ENCODE measurements at places on chromosomes 13 and 19.

GRCh38 chr13:77820431-77821149, 98.0 kb downstream of the EDNRB start:
- no peak for DNase-seq

GRCh38 chr13:38417727-38418126, 68.1 kb downstream of the UFM1 start:
- DNase-seq, result no peak

GRCh38 chr19:44947041-44947581, 1.3 kb downstream of the APOC2 start:
- no peak for DNase-seq

DNA sequence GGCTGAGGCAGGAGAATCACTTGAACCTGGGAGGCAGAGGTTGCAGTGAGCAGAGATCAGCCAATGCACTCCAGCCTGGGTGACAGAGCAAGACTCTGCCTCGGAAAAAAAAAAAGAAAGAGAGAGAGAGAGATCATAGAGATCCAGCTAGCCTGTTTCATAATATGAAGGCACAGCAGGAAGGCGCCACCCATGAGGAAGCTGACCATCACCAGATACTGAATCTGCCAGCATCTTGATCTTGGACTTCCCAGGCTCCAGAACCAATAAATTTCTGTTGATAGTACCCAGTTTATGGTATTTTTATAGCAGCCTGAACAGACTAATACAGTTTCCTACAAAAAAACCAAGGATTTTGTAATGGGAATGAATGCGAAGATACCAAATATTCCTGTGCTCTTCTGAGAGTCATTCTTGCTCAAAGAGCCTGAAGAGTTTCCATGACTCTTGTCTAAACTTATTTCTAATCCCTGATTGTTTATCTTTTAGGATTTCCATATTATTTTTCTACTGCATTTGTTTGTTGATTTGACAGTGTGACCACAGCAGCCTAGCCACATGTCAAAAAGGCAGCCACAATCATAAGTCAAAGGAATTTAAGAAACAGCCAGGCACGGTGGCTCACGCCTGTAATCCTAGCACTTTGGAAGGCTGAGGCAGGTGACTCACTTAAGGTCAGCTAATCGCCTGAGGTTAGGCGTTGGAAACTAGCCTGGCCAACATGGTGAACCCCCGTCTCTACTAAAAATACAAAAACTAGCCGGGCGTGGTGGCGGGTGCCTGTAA, 37.7 kb upstream of the PDCD5 start:
- no peak for DNase-seq

DNA sequence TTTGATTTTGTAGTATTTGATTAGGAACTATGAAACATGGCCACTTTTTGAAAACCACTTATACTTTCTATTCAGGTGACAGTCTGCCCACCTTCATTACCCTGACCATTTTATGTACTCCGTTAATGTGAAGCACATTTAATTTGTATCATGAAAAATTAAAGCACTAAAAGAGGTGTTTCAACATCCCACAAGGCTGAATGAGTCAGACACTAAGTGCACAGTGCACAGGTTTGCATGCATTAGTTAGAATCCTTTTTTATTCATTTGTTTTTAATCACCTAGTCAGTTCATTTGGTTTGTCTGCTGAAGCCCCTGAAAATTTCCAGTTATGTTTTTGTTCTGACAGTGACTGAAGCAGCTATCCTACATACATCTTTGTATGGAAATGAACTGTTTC, 271.0 kb downstream of the SLITRK5 start:
- DNase-seq, result no peak

DNA sequence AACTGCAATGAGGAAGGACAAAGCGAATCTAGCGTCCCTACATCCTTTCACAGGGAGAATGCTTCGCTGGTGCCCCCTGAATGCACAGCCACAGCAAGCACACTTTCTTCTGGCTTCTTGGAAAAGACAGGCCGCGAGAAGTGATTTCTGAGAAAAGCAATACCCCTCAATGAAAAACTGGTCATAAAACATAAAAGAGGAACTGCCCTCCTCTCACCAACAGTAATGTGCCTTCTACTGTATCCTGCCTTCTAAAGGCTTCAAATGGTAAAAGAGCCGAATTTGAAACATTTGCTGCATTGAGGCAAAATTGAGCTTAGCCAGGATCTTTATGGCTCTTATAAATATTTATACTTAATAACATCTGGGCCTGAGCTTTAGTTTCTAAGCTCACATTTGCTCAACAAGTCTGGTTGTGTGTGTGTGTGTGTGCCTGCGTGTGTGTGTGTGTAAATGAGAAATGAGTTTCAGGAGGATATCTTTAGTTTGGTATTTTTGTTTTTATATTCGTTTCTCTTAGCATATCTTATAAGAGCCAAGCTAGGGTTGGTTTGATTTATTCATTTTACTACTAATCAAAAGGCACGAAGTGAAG, 246.1 kb upstream of the MAB21L1 start:
- no peak for DNase-seq

DNA sequence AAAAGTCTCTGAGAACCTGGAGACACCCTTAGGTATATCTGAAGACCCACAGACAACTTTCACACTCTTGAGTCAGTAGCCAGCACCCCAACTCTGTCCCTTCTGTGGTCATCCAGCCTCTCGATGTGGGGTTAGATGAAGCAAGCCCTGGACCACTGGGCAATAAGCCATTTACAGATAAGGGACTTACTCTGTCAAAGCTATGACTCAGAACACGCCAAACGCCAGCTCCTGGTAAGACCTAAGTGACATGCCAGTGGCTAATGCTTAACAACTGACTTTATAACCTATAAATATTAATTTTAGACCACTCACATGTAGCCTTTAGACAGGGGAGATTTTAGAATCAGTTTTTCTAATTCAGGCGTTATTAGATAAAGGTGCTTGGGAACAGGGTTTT, 85.7 kb downstream of the SHISA2 start:
- DNase-seq, result no peak

GRCh38 chr13:54511366-54511765, 1482.8 kb downstream of the OLFM4 start:
- DNase-seq, result no peak

GRCh38 chr13:110323172-110323891, 16.2 kb downstream of the COL4A2 start:
- no peak for DNase-seq

- no peak for DNase-seq
These were observed 37.7 kb downstream of the MAP4K1 start for GRCh38 chr19:38580080-38580479.

DNA sequence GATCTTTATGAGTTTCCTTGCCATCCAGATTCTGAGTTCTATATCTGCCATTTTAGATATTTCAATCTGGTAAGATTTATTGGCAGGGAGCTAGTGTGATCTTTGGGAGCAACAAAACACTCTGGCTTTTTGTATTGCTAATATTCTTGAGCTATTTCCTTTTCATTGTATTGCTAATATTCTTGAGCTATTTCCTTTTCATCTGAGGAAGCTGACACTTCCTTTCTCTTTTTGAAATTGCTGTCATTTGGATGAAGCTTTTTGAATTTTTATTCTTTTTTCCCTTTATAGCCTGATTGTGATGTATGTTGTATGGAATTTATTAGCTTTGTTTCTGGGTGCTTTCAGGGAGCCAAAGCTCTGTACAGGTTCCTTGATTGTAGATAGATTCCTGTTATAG, 873.5 kb upstream of the ATXN8OS start:
- DNase-seq, result no peak

GRCh38 chr13:75316427-75316826, 165.5 kb downstream of the TBC1D4 start:
- no peak for DNase-seq

GRCh38 chr13:49760558-49760957, 31.9 kb downstream of the KPNA3 start:
- no peak for DNase-seq

DNA sequence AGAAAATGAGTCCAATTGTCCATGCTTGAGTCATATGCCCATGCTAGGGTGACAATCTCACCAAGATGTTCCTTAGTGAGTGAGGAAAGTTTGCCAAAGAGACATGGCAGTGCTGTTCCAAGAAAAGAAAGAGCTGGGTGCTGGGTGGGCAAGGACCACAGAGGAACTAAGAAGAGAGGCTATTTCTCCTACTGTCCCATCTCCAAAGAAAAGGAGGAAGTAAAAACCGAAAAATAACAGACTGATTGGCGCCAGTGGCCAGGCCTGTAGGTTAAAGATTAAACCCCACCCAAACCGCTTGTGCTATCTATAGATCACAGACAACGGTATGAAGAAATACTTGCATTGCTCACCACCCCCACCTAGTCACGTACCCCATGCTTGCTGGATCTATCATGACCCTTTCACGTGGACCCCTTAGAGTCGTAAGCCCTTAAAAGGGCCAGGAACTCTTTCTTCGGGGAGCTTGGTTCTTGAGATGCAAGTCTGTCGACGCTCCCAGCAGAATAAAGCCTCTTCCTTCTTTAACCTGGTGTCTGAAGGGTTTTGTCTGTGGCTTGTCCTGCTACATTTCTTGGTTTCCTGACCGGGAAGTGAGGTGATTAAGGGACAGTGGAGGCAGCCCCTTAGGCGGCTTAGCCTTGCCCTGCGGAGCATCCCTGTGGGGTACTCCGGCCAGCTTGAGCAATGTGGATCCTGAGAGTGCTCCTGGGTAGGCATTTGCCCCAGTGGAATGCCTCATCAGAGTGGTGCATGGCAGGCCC, 606.5 kb downstream of the UQCRFS1 start:
- DNase-seq, result no peak

- DNase-seq, result no peak
These were observed 30.2 kb downstream of the ITM2B start for GRCh38 chr13:48263196-48263595.

- DNase-seq, result peak; percentile 4
These were observed 216.1 kb upstream of the TMTC4 start for GRCh38 chr13:100890645-100891044.

- DNase-seq, result no peak
These were observed 57.5 kb downstream of the ZNF726 start for GRCh38 chr19:23972161-23972560.

DNA sequence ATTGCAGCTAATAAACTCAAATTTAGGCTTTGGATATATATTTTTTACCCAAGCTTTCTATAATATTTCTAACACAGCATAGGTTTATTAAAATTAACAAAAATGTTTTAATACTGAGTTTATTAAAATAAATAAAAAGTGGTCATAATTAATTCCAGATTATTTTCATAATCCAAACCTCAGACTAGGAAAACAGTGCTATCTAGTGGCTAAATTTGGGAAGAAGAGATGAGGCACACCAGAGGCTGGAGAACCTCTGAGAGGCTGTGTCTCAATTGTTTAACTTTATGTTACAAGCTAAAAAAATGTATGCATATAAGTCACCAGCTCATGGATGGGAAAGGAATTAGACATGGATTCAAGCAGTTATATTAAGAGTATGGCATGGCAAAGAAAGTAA, 392.5 kb downstream of the DIAPH3 start:
- DNase-seq, result no peak

- peak; percentile 15 for DNase-seq
These were observed at the start of gene DLEU7 for GRCh38 chr13:50843257-50844083. Gene DLEU7, minus strand, starts transcription at chr13:50843692. Its CDS starts 46 bp downstream, at chr13:50843646.

DNA sequence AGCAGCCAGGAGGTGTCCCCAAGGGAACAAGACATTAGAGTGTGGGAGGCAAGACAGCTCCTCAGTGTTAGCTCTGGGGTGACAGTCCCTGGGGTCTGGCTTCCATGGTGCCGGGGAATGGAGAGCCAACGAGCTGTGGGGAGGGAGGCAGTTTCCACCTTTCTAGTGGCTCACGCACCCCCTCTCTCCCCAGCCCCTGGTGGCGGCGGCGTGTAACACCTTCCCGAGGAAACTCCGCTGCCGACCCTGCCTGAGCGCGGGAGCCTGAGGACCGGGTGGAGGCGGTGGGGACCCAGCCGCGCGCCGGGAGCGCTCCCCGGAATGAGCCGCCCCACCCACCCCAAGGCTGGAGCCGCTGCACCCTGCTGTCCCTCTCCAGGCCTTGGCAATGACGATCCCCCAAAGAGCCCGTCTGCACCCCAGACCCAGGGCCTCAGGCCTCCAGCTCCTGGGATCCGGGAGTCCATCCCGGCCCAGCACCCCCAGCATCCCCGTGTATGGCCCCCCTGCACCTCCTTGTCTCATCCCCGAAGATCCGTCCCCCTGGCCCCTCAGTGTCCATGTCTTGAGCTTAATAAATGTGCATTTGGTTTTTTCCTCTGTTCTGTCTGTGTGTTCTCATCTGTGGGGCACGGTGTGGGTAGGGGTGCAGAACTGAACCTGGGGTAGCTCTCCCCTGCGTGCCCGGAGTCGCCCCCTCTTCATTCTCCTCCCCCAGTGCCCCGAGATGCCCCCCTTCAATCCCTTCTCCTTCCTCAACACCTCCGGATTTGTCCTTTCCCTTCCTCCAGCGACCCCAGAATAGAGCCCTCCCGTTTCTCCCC, 622 bp upstream of the FXYD5 start:
- DNase-seq, result no peak

- no peak for DNase-seq
These were observed 19.3 kb downstream of the RUBCNL start for GRCh38 chr13:46367617-46368327.

GRCh38 chr13:31267126-31267784, 67.5 kb downstream of the B3GLCT start:
- no peak for DNase-seq

- no peak for DNase-seq
These were observed 848.5 kb downstream of the PCDH17 start for GRCh38 chr13:58480061-58480460.

DNA sequence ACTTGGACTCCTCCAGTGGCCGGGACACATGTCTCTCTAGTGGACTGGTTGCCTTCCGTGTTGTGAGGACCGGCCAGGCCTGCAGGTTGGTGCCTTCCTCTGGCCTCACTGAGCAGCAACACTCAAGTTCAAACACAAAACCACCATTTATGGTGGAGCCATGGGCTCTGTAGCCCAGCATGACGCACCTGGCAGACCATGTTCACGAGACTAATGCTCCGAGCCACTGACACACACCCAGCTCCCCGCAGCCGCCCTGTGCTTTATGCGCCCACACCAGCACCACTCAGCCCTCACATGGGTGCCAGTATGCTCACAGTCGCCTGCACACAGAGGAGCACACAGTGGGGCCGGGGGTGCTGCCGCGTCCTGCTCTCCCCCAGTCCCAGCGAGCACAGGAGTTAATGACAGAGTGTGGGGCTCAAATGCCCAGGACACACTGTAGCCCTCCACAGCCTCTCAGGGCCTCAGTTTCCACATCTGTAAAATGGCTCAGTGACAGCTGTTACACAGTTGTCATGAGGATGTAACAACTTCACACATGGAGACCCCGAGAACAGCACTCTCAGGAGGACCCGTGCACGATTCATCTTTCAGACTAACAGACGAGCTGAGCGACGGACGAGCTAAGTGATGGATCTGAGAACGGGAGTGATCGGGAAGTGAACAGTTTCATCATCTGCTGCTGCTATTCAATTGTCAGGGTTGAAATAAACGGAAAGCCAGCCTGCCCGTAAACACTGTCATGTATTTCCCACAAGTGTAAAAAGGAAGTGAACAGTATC, 7.8 kb downstream of the GAS6 start:
- DNase-seq, result no peak

Data from renal pelvis (tissue), 12 donors.